ENCODE measurements at places on chromosomes 12 and 14.

DNA sequence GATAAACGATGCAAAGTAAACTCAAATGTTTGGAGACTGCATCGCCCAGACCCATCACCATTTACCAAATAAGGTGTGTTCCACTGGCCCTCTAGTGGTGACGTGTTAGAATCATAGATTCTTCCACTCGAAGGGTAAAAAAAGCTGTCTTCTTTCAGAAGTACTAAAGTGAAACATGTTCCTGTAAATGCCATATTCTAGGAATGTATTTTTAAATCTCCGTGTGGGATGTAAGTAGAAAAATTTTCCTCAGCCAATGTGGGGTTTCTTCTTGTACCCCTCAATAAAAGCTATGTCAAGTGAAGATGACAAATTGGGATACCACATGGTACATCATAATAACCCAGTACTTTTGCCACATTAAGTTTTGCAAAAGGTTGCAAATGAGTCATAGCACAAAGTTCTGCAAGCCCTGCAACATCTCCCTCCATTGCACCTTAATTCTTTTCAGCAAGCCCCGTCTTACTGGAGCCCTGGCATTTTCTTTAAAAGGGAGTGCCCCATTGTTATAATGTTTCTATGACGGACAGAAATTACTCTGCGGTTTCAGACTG is 100.8 kb downstream of the CCER1 start:
- DNase-seq, result no peak

DNA sequence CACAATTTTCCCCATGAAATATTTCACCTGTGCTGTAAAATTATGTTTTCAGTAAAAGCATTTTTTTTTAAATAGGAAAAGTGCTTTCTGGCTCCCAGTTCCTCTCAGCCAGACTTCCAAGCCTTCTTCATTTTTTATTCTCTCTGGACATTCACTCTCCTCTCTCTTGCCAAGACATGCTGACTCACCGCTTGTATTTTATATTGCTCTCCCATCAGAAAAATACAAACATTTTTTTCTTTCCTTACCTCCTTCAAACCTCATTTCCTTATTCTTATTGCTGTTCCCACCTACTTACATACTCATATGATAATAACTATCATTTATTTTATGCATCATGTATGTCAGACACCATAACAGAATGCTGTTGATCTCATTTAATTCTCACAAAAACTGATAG is 37.7 kb upstream of the ZNF641 start:
- no peak for DNase-seq

GRCh38 chr12:39780411-39780912 is 160.9 kb upstream of the ABCD2 start:
- no peak for DNase-seq

GRCh38 chr14:95394297-95395097 is 74.8 kb upstream of the CLMN start:
- DNase-seq, result no peak

GRCh38 chr14:33794791-33795305 is 156.0 kb downstream of the EGLN3 start:
- DNase-seq, result no peak

- no peak for DNase-seq
These were observed 18.7 kb upstream of the HDAC7 start for GRCh38 chr12:47838286-47838931.

- no peak for DNase-seq
These were observed 26.1 kb upstream of the DIO3 start for GRCh38 chr14:101535232-101535631.

GRCh38 chr14:22434030-22434429 is 155.0 kb downstream of the DAD1 start:
- no peak for DNase-seq

- DNase-seq, result no peak
These were observed 197.7 kb downstream of the NAV3 start for GRCh38 chr12:78028426-78028825.

DNA sequence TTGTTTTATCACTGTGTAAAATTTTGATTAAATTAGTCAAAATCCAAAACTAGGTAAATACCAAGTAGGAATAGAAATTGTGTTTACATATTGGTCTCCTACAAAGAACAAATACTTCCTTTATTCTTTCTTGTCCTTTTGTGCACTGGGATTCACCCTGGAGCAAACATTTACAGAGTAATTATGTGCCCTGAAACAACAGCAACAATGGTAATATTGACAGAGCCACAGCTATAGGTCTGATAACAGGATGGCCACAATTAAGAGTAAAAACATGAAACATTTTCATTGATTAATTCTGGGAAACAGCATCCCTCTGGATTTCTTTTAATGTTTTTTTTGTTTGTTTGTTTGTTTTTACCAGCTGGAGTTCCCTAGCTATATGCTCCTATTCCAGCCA is 61.2 kb downstream of the SLC38A6 start:
- DNase-seq, result no peak

- DNase-seq, result no peak
These were observed 34.2 kb upstream of the NINJ2 start for GRCh38 chr12:697481-697880.

GRCh38 chr12:88893801-88894200 is 313.5 kb upstream of the KITLG start:
- no peak for DNase-seq

GRCh38 chr14:99590746-99591555 is 13.1 kb downstream of the CCDC85C start:
- no peak for DNase-seq

DNA sequence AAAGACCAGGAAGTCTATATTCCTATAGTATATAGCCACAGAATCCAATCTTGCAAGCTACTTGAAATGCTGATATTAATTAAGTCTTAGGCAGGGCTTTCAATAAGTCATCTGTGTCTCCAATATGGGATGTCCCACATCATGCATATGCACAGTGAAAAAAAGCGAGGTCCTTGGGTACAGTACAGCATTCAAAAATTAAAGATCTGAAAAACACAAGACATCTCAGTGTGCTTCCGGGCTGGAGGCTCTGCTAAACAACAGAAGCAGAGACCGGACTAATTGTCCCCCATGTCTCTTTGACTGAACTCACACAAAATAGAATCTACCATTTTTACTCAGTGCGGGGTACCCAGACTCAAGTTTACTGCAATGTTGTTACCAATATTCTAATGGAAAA is 156.0 kb downstream of the DAD1 start:
- DNase-seq, result no peak

DNA sequence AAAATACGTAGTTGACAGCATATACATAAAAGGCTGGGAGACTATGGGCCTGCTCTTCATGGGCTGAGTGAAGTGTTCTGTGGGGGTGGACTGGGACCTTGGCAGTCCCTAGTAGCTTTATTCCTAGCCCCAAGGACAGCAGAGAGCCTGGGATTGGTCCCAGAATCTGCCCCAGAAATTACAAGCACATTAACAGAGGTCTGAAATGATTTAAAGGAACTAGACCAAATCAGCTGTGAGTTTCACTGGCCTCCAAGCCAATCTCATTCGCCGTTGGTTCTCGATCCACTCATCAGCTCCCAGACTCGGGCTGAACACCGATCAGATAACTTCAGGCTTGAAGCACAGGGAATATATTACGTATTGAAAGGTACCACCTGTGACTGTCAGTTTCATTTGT is 77.0 kb upstream of the PSMC1 start:
- DNase-seq, result no peak

DNA sequence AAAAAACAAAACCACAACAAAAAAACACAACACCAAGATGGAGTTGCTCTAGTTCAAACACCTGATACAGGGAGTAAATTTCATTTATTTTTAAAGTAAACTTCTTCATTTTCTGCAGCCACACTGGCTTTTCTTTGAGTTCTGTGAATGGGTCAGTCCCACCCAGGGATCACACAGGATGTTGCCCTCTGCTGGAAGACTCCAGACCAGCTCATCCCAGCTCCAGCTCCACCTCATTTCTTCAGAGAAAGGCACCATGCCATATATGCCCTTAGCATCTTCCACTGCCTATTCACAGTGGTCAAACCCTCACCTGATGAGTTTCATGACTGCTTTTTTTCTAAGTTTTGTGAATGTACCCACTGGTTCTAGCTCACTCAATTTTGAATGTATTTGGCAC is 8.0 kb downstream of the GLIPR1 start:
- DNase-seq, result no peak

- no peak for DNase-seq
These were observed 109.2 kb upstream of the FUT8 start for GRCh38 chr14:65303190-65303898.

- DNase-seq, result peak; percentile 95
These were observed at the start of gene LPCAT3 for GRCh38 chr12:7018350-7019042. LPCAT3 (minus strand) TSS chr12:7018476; CDS start chr12:7018424, 52 bp downstream.

- DNase-seq, result no peak
These were observed 184.7 kb downstream of the PHETA1 start for GRCh38 chr12:111184161-111184560.

- no peak for DNase-seq
These were observed 42.9 kb downstream of the GPR135 start for GRCh38 chr14:59422069-59422881.

DNA sequence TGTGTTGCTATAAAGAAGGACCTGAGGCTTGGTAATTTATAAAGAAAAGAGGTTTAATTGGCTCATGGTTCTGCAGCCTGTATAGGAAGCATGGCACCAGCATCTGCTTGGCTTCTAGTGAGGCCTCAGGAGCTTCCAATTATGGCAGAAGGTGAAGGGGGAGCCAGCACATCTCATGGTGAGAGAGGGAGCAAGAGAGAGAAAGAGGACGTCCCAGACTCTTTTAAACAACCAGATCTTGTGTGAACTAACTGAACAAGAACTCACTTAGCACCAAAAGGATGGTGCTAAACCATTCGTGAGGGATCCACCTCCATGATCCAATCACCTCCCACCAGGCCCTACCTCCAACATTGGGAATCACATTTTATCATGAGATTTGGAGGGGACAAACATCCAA is 6.1 kb upstream of the SNAPC1 start:
- DNase-seq, result no peak

DNA sequence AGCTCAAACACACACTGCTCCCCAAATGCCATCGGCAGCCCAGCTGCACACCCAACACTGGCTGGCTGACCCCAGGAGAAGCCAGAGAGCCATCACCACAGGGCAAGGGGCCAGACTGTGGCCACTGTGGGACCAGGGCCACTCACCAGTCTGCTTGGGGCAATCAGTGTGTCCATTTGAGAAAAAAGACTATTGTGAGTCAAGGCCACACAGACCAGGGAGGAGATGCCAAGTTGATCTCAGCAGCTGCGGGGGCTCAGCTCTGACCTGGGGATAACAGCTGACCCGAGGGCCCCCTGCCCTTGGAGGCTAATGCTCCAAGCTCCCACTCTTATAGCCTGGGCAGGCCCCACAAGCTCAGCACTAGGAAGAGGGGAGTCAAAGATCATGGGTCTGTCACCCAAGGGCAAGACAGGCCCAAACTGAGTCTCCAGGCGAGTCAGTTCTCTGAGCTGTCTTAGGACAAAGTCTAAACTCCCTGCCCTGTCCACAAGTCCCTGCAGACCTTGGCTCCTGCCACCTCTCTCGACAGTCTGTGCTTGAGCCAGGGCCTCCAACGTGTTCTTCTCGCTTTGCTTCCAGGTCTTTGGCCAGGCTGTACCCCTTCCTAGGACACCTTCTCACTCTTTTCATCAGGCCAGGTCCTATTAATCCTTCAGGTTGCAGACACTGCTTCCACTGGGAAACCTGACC is 30.1 kb upstream of the PNMA1 start:
- DNase-seq, result no peak

DNA sequence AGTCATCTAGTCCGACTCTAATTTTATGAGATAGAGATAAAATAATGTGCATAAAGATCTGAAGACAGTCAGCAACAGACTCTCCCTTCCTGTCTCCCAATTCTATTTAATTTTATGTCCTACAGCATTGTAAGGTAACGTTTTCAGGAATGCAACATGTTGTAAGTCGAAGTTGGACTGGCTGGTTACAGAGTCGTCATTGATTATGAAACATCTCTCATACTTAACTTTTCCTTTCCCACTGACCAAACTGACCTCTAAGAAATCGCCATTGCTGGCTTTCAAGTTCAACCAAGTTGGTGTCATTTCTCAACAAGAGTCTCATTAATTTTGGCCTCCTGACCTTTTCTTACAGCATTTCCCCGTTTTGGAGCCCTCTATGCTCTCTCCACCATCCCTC is 4.9 kb upstream of the RIC8B start:
- no peak for DNase-seq

DNA sequence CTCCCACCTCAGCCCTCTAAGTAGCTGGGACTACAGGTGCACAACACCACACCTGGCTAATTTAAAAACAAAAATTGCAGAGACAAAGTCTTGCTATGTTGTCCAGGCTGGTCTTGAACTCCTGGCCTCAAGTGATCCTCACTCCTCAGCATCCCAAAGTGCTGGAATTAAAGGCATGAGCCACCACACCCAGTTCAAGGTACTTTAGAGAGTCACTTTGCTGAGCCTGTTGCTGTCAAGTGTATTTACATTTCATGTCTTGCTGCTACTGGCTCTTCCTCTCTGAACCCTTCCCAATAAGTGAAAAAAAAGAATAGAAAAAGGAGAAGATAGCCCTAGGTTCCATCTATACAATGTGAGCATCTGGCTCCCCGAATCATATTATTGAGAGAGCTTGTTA is 38.4 kb downstream of the SLCO1A2 start:
- no peak for DNase-seq

GRCh38 chr14:74954232-74954946 is 1.0 kb downstream of the PGF start:
- no peak for DNase-seq

DNA sequence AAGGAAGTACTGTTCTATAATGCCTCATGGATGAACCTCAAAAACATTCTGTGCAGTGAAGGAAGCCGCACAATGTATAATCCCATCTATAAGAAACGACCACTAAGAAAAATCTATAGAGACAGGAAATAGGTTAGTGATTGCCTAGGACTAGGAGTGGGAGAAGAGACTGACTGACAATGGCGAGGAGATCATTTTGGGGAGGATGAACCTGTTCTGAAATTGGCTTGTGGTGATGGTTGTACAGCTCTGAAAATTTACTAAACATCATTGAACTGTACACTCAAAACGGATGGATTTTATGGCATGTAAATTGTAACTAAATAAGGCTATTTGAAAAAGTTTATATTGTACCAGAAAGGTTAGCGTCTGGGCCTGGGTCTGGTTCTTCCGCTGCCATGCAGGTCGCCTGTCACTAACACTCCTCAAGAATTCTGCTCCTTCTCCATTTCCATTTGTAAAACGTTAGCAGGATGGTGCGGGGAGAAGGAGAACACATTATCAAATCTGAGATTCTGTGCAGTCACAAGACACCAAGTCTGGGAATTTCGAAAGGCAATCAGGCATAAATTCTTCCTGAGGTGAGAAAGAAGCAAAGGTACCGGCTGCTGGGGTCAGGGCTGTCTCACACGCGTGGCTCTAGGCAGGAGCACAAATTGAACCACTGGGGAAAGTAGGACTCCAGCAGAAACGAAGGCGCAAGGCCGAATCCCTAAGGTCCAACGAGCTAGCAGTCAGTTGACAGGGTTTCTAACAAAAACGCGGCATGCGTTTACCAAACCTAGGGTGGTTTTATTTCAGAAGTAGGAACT is 845 bp upstream of the COCH start:
- no peak for DNase-seq

- no peak for DNase-seq
These were observed 28.6 kb downstream of the EML1 start for GRCh38 chr14:99821519-99822508.

DNA sequence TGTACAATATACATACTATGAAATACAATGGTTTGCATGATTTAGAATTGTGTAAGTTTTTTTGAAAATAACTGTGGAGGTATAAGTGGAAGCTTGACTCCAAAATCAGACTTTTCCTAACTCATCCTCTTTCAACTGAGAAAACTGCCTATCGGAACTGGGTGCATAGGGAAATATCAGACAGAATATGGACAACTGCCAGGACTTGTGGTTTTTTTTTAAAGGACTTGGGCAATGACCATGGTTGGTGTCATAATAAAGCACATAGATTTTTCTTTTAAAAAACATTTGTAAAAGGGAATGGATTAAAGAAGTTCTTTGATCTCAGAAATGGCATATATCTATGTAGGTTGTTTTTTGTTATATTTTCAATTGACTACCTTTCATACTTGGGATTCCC is 53.3 kb upstream of the LRRK2 start:
- DNase-seq, result no peak

All from GM18507 (cell line).